ENCODE measurements at places on chromosomes 1 and 21. TPM values are rescaled to one million over a fixed set of nuclear protein-coding genes. Genes with fewer than 3 reads are reported as not detected.

DNA sequence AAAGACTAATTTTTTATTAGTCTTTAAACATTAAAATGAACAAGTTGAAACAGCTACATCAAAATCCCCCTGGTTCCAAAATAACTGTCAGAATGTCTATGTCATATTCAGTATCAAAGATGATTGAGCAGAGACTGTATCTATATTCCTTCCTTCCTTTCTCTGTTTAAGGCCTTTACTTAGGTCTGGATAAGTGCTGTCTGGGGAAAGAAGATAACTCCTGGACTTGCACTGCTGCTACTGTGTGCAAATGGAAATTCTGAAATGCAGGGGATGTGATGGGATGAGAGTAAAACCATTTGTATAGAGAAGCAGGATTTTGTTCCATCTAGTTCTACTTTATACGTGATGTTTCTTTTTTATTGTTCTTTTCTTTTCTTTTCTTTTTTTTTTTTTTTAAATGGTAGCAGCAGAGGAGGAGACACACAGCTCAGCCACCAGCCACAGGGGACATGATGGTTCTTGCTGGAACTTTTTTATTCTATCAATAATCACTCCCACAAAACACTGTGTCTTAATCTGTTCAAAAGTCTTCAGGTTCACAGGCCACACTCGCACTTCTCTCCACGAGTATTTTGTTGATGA is 33.6 kb upstream of the FOXE3 start:
- no peak overlapping the region for H3K27ac ChIP-seq
- no peaks in the 10 kb centered on the region for H3K4me1 ChIP-seq
- H3K36me3 ChIP-seq = no peaks in the 10 kb centered on the region
- no peak for DNase-seq
- H3K4me3 ChIP-seq = no peak overlapping the region

The ZNF648 gene
- total RNA-seq = 1.5 TPM

DNA sequence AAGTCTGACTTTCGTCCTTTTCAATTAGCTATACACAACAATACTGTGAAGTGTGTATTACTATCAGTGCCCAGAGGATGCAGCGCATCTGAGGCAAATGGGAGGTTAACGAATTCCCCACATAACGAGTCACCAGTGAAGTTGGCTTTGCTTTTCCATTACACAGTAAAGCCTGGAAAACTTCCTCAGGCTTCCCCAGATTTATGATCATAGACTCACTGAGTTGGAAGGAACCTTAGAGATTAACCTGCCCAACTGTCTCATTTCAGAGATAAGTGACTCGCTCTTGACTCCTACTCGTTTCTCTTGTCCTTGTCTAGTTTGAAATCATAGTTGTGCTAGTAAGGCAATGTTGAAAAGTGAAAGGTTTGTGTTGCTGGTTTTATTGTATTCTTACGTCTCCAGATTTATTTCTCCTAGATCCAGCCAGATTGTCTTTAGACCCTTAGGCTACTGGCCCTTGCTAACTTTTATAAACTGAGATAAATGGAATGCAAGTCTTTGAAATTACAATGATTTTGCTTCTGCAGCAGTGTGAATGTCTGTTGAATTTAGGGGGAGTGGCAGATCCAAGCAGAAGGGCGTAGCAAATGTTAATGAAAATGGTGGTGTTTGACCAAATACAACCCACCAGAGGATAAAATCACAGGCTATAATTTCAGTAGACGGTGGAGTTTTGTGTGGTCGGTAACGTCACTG is 17.3 kb downstream of the S1PR1 start:
- no peak overlapping the region for H3K27ac ChIP-seq
- H3K4me1 ChIP-seq = no peaks in the 10 kb centered on the region
- no peak for DNase-seq
- no peak overlapping the region for H3K4me3 ChIP-seq

The OXCT2 gene
- total RNA-seq = 4.5 TPM

The FAF1 gene
- 55.7 TPM for total RNA-seq

DNA sequence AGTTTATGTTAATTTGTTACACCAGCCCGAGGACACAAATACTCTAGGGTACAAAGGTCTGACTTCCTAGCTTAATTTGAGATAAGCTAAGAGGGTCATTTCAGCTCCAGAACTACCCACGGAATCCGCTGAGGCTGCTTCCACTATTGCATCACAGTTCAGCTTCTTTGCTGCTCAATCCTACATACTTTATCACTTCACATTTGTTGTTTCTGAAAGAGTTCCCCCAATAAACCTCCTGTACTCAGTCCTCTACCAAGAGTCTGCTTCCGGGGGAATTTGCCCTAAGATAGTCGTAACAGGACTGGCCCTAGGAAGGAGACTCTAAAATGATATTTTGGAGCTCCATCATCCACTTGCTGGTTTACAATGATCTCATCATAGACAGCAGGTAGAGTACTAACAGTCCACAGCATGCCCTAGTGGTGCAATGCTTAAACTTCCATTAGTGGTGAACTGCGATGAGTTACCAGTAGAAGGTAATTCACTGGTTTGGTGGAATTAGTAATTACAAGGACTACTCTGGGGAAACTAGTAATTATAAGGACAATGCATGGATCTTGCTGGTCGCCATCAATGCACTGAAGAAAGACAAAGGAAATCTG is 229.3 kb downstream of the USH2A start:
- no peak for DNase-seq
- H3K27me3 ChIP-seq = no peaks in the 10 kb centered on the region
- H3K4me3 ChIP-seq = no peak overlapping the region
- H3K36me3 ChIP-seq = no peaks in the 10 kb centered on the region
- no peaks in the 10 kb centered on the region for H3K4me1 ChIP-seq

GRCh38 chr1:189046127-189046526 is 1431.5 kb downstream of the BRINP3 start:
- no peaks in the 10 kb centered on the region for H3K27me3 ChIP-seq
- no peak for DNase-seq
- H3K27ac ChIP-seq = no peak overlapping the region
- H3K36me3 ChIP-seq = no peaks in the 10 kb centered on the region
- H3K4me1 ChIP-seq = no peaks in the 10 kb centered on the region

DNA sequence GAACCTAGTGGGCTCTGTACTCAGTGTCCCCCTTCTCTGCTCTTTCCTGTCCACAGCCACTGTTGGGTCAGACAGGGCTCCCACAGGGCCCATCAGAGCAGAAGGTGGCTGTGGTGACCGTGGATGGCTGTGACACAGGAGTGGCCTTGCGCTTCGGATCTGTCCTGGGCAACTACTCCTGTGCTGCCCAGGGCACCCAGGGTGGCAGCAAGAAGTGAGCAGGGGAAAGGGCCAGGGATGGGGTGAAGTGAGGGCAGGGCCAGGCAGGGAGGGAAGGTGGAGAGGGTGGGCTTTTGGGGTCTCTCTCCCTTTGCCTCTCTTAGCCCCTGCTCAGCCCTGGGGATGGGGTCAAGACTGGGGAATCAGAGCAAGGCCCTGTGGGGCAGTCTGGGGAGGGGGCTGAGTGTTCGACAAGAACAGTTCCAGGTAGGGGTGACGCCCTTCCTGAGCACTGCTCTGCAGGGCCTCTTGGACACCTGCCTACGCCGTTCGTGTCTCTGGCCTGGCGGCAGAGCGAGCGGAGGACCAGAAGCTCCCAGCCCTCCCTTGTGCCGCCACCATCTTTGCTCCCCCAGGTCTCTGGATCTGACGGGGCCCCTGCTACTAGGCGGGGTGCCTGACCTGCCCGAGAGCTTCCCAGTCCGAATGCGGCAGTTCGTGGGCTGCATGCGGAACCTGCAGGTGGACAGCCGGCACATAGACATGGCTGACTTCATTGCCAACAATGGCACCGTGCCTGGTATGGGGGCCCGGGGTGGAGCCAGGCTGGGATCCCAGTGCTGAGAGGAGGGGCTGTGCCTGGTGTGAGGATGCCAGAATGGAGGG is 13.1 kb downstream of the CELSR2 start:
- DNase-seq = no peak
- peaks cover 15% of the 10 kb centered on the region for H3K4me1 ChIP-seq
- no peaks in the 10 kb centered on the region for H3K36me3 ChIP-seq
- H3K27ac ChIP-seq = peak overlapping the region; percentile 29
- H3K27me3 ChIP-seq = no peaks in the 10 kb centered on the region

DNA sequence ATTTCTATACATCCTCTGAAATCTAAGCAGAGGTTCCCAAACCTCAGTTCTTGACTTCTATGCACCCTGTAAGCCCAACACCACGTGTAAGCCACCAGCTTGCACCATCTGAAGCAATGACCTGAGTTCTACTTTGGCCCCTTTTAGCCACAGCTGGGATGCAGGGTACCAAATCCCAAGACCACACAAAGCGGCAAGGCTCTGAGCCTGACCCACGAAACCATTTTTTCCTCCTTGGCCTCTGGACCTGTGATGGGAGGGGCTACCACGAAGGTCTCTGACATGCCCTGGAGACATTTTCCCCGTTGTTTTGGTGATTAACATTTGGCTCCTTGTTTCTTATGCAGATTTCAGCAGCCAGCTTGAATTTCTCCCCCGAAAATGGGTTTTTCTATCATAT is 38.8 kb downstream of the STXBP3 start:
- no peaks in the 10 kb centered on the region for H3K36me3 ChIP-seq
- no peak for DNase-seq
- no peak overlapping the region for H3K27ac ChIP-seq
- H3K4me3 ChIP-seq = no peak overlapping the region
- H3K27me3 ChIP-seq = no peaks in the 10 kb centered on the region

DNA sequence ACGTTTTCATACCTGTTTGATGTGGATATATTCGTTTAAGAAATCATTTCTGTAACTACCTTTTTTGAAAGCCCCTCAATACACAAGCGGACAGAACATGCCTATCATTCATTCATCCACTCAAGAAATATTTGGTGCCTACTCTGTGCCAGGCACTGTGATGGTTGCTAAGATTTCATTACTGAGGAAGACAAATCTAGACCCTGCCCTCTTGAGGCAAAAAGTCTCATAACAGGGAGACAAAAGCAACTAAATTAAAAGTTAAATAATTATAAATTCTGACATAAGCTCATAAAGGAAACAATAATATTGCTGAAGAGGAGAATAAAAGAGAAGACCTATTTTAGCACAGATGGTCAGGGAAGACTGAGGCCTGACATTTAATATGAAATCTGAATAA is 203.5 kb upstream of the ZNHIT6 start:
- no peak overlapping the region for H3K4me3 ChIP-seq
- H3K36me3 ChIP-seq = no peaks in the 10 kb centered on the region
- no peaks in the 10 kb centered on the region for H3K27me3 ChIP-seq
- H3K27ac ChIP-seq = no peak overlapping the region

The RGS16 gene
- total RNA-seq = 1.3 TPM

The CDA gene
- total RNA-seq = 2.5 TPM

DNA sequence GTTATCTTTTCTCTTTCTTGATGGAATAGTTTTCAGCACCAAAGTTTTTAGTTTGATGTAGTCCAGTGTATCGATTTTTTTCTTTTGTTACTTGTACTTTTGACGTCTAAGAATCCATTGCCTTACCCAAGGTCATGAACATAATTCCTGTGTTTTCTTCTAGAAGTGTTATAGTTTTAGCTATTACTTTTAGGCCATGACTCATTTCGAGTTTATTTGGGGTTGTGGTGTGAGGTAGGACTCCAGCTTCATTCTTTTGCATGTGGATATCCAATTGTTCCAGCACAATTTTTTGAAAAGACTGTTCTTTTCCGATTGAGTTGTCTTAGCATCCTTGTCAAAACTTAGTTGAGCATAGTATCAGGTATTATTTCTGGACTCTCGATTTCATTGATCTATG is 79.4 kb upstream of the SELENON start:
- H3K27me3 ChIP-seq = no peaks in the 10 kb centered on the region
- H3K4me1 ChIP-seq = no peaks in the 10 kb centered on the region
- no peaks in the 10 kb centered on the region for H3K36me3 ChIP-seq
- H3K4me3 ChIP-seq = no peak overlapping the region

GRCh38 chr1:208923946-208924720 is 659.4 kb upstream of the CAMK1G start:
- no peak overlapping the region for H3K27ac ChIP-seq
- H3K36me3 ChIP-seq = no peaks in the 10 kb centered on the region
- H3K4me3 ChIP-seq = no peak overlapping the region

DNA sequence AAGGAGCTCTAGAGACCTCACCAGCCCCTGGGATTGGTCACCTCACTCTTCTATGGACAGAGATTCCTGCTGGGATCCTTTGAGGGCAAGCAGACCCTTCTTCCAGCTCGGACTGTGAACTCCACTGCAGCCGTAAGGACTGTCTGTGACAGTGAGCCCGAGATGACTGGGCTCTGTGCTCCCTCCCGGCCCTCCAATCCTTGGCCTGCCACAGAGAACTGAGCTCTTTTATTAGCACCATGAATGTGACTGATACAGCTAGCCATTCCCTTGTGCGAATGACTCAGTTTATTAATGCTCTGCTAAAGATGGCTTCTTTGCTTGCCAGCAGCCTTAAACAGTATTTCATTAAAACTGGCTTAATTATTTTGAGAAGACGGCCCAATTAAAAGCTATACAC is 194.6 kb upstream of the LMO4 start:
- H3K27me3 ChIP-seq = no peaks in the 10 kb centered on the region
- no peak overlapping the region for H3K4me3 ChIP-seq
- no peaks in the 10 kb centered on the region for H3K4me1 ChIP-seq
- H3K36me3 ChIP-seq = peaks cover 2% of the 10 kb centered on the region
- DNase-seq = no peak

- no peak overlapping the region for H3K27ac ChIP-seq
- DNase-seq = no peak
- H3K27me3 ChIP-seq = no peaks in the 10 kb centered on the region
- H3K36me3 ChIP-seq = peaks cover 92% of the 10 kb centered on the region
- H3K4me1 ChIP-seq = no peaks in the 10 kb centered on the region
Measured at GRCh38 chr1:182851825-182852224, 12.7 kb downstream of the DHX9 start.

DNA sequence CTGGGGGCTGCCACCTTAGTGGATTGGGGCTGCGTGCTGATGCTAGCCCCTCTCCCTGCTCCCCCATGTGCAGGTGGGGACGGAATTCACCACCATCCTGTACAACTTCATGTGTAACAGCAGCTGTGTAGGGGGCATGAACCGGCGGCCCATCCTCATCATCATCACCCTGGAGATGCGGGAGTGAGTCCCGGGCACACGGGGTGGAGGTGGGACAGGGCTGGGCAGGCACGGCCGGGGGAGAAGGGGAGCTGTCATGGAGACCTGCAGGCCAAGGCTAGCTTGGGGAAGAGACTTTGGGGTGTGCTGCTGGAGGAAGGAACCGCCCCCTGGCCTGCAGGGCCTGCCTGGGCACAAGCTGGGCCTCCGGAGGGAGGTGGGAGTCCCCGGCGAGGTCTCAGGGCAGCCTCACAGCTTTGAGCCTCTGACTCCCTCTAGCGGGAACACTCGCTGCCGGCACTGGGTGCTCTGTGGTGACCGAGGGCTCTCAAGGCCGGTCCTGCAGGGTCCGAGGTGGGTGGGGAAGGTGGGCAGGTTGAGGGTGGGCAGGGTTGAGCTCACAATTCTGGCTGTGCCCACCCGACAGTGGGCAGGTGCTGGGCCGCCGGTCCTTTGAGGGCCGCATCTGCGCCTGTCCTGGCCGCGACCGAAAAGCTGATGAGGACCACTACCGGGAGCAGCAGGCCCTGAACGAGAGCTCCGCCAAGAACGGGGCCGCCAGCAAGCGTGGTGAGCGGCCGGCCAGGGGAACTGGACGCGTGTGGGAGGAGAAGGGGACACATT is 25.0 kb upstream of the CCDC27 start:
- H3K27me3 ChIP-seq = peaks cover 56% of the 10 kb centered on the region
- no peak for DNase-seq
- no peaks in the 10 kb centered on the region for H3K4me1 ChIP-seq
- H3K27ac ChIP-seq = no peak overlapping the region
- H3K36me3 ChIP-seq = no peaks in the 10 kb centered on the region

The PTGER3 gene
- total RNA-seq = 76.2 TPM

GRCh38 chr1:41509270-41509671 is 24.8 kb upstream of the EDN2 start:
- no peak for DNase-seq
- no peaks in the 10 kb centered on the region for H3K4me1 ChIP-seq
- no peak overlapping the region for H3K27ac ChIP-seq
- no peaks in the 10 kb centered on the region for H3K36me3 ChIP-seq
- H3K27me3 ChIP-seq = no peaks in the 10 kb centered on the region

All from tibial nerve (tissue), 4 donors.